Breast epithelium (tissue), 4 donors: ENCODE measurements at places on chromosomes 4 and X.

DNA sequence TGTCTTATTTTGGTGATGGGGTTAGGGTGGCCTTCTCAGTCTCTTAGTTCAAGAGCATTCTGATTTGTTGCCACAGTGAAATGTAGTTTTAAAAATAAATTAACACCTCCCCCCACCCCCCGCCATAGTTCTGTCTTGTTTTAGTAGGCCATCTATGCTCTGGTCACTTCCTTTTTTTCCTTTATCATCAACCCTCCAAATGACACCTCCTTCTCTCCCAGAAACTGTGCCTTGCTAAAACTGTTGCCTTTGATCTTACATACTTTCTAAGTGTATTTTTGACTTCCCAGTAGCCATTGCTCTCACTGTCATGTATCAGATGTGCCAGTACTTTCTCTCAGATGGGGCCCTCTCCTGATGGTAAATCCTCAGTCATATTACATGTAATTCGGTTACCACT is 14.5 kb upstream of the NDUFC1 start:
- no peak overlapping the region for H3K4me3 ChIP-seq
- no peaks in the 10 kb centered on the region for H3K4me1 ChIP-seq
- H3K27me3 ChIP-seq = no peaks in the 10 kb centered on the region

- no peak for DNase-seq
- H3K4me1 ChIP-seq = no peaks in the 10 kb centered on the region
- no peak overlapping the region for H3K4me3 ChIP-seq
- no peaks in the 10 kb centered on the region for H3K36me3 ChIP-seq
- H3K27me3 ChIP-seq = no peaks in the 10 kb centered on the region
- H3K27ac ChIP-seq = no peak overlapping the region
Measured at GRCh38 chr4:20839957-20840356, 139.7 kb downstream of the PACRGL start.

DNA sequence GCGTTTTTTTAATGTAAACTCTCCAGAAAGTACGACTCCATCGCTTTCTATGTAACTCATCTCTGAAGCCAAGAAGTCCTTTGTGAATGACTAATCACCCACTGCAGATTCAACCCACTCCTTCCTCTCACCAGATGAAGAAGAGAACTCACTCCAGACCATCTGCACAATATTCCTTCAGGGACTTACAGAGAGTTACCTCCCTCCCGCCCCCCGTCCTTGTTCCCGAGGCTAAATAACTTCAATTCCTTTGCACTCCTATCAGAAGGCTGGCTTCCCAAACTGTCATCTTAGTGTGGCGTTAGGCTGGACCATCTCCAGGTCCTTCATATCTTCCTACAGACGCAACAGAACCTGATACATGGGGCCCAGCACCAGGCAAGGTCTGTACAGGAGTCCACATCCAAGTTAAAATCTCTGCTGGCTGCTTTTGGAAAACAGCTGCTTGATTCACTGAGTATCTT is 82.4 kb downstream of the AFAP1 start:
- no peak overlapping the region for H3K4me3 ChIP-seq
- no peak overlapping the region for H3K27ac ChIP-seq
- H3K4me1 ChIP-seq = no peaks in the 10 kb centered on the region
- H3K36me3 ChIP-seq = no peaks in the 10 kb centered on the region

GRCh38 chr4:110619463-110620247 is 3.2 kb downstream of the PITX2 start:
- H3K4me1 ChIP-seq = no peaks in the 10 kb centered on the region
- H3K4me3 ChIP-seq = peak overlapping the region; percentile 3
- H3K36me3 ChIP-seq = no peaks in the 10 kb centered on the region
- H3K27me3 ChIP-seq = peaks cover 7% of the 10 kb centered on the region
- DNase-seq = no peak

DNA sequence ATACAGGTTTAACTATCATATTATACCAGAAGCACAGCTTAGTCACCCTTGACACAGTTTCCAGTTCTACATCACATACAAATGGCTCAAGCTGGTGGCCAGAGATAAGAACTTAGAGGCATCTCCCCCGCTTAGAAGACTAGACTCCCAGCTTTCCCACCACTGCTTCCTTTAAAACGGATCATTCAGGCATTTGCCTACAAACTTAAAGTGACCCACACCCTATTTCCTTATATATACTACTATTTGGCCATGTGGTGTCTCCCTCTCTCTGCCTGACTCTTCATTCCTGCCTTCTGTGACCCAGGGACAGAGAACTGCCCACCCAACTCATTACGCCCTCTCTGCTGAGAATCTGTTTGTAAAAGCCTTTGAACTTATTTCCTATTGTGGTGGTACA is 781.2 kb upstream of the DIAPH2 start:
- no peaks in the 10 kb centered on the region for H3K4me1 ChIP-seq
- H3K27me3 ChIP-seq = peaks cover 21% of the 10 kb centered on the region
- no peak overlapping the region for H3K27ac ChIP-seq
- no peak overlapping the region for H3K4me3 ChIP-seq
- no peaks in the 10 kb centered on the region for H3K36me3 ChIP-seq
- DNase-seq = no peak

- H3K36me3 ChIP-seq = no peaks in the 10 kb centered on the region
- H3K4me3 ChIP-seq = no peak overlapping the region
- H3K27ac ChIP-seq = no peak overlapping the region
- no peak for DNase-seq
- H3K27me3 ChIP-seq = no peaks in the 10 kb centered on the region
Measured at GRCh38 chr4:26360864-26361263, 40.0 kb downstream of the RBPJ start.

DNA sequence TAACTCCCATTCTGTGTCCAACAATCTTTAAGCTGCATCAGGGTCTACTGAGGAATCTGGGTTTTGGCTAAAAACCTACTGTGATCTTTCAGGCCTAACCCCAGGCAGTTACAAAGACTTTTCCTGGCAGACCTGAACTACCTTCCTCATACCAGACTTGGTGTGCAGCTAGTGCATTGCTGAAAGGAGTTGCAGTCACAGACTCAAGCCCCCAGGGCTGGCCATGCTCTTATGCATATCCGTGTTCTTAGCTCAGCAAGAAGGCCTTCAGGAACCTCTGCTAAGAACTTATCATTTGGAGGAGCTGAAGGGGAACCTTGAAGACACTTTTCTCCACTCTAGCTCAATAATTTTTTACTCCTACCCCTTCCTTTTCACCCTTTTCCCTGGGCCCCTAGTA is 147.5 kb downstream of the INPP4B start:
- H3K36me3 ChIP-seq = no peaks in the 10 kb centered on the region
- no peaks in the 10 kb centered on the region for H3K27me3 ChIP-seq
- H3K4me1 ChIP-seq = no peaks in the 10 kb centered on the region

GRCh38 chr4:76470064-76470463 is 35.0 kb downstream of the SHROOM3 start:
- no peaks in the 10 kb centered on the region for H3K36me3 ChIP-seq
- DNase-seq = no peak
- no peak overlapping the region for H3K4me3 ChIP-seq
- no peaks in the 10 kb centered on the region for H3K4me1 ChIP-seq

DNA sequence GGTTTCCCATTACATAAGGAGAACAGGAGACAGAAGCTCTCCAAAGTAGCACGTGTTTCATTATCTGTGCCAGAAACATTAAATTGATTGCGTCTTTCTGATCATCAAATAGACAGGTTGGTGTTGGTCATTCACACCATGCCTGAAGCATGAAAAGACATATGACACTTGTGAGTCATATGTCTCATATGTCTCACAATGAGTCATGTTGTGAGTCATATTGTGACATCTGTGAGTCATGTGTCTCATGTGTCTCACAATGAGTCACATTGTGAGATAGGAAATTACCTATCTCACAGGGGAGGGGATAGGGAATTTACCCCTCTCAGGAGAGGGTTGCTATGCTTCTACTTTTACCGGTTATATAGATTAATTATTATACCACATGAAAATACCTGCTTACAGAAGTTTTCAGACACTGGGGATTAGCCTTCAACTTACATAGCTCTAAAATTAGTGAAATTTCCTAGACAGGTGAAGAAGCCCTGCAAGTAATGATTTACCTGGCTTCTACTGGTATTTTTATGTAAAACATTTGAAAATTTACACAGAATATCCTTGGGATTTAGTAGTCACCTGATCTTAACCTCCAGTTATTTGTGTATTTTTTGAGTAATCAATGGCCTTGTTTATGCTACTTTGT is 80.8 kb downstream of the NPFFR2 start:
- H3K4me1 ChIP-seq = no peaks in the 10 kb centered on the region
- H3K36me3 ChIP-seq = no peaks in the 10 kb centered on the region
- H3K27me3 ChIP-seq = no peaks in the 10 kb centered on the region
- H3K4me3 ChIP-seq = no peak overlapping the region
- H3K27ac ChIP-seq = no peak overlapping the region

DNA sequence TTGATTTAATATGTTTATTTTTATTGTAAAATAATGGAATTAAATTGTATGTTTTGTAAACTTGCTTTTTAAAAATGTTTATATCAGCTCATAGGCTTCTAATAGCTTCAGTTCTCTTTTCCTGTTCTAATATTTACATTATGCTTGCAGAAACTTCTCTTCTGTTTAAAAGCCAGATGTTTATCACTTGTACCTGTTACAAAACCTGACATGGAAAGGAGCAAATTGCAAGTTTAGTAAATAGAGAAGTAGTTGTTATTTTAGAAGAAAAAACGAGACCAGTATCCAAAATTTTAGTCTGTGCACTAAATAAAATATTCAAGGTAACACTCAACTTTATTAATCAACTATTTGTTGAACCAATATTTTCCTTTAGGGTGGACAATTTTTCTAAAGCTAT is 69.4 kb upstream of the GUCY1A1 start:
- H3K27ac ChIP-seq = no peak overlapping the region
- no peak for DNase-seq
- H3K4me1 ChIP-seq = no peaks in the 10 kb centered on the region

DNA sequence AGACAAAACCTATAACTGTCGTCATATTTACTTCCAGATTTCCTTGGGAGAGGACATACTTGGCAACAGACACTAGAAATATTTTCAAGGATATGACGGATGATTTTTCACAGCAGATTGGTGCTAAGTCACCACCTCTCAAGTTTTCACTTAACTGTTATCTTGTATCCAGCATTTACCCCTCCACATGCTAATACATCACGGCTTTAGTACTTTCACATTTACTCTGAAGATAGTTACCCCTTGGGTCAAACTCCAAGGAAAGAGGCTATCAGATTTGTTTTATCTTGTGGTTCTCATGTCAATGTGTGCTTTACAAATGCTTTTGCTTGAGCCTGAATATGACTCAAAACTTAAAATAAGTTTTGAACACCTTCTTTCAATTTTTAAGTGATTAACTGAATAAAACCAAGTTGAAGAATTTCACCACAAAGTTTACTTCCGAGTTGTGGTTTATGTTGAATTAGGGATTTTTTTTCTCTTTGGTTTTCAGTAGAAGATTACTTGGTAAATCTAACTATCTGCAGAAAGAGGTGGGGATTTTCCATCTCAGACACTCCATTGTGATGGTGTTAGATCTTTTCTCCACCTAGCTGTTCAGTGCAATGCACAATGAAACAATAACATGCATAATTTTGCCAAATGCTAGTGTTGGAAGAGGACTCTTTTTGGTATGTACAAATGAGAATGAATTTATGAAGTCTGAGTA is 75.4 kb upstream of the FAT1 start:
- no peaks in the 10 kb centered on the region for H3K4me1 ChIP-seq
- no peak overlapping the region for H3K4me3 ChIP-seq
- no peaks in the 10 kb centered on the region for H3K36me3 ChIP-seq
- DNase-seq = no peak
- H3K27ac ChIP-seq = no peak overlapping the region

DNA sequence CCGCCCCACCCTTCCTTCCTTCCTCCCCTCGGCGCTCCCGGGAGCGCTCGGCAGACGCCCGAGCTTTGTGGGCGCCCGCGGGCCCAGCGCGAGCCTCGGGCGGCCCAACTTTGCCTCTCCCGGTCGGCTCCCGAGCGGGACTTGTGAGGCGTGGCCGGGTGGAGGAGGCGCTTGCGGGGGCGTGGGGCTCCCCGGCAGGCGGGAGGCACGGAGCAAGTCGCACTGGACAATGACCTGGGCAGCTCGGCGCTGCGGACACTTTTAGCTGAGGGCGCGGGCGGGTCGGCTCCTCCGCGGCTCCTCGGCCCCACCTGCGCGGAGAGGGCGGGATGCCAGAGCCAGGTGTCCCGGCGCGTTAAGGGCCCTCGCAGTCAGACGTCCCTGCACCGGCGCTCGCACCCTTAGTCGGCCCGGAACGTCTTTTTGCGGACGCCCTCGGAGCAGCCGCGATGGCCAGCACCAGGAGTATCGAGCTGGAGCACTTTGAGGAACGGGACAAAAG is 385 bp downstream of the DCLK2 start:
- H3K4me1 ChIP-seq = no peaks in the 10 kb centered on the region
- peak; percentile 66 for DNase-seq
- no peaks in the 10 kb centered on the region for H3K27me3 ChIP-seq
- peak overlapping the region; percentile 50 for H3K27ac ChIP-seq

- DNase-seq = no peak
- H3K27me3 ChIP-seq = no peaks in the 10 kb centered on the region
- H3K4me1 ChIP-seq = no peaks in the 10 kb centered on the region
- no peaks in the 10 kb centered on the region for H3K36me3 ChIP-seq
Measured at GRCh38 chrX:149398027-149398426, 107.1 kb downstream of the IDS start.

DNA sequence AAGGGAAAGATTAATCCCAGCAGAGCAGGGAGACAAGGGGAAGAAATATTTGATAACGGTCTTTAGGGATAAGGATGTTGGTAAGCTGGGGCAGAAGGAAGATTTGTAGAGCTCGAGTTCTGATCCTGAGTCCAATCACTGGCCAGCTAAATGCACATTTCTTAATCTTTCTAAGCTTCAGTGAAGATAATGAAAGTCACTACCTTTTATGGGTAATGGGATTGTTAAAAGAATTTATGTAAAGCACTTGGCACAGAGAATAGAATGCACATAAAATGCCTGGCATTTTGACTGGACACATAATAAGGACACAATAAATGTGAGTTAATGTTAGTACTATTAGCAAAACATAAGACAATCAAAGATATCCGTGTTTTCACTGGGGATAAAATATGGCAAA is 43.3 kb downstream of the NCAPG start:
- no peak overlapping the region for H3K4me3 ChIP-seq
- H3K4me1 ChIP-seq = no peaks in the 10 kb centered on the region
- no peak overlapping the region for H3K27ac ChIP-seq
- no peaks in the 10 kb centered on the region for H3K36me3 ChIP-seq
- no peaks in the 10 kb centered on the region for H3K27me3 ChIP-seq
- no peak for DNase-seq

DNA sequence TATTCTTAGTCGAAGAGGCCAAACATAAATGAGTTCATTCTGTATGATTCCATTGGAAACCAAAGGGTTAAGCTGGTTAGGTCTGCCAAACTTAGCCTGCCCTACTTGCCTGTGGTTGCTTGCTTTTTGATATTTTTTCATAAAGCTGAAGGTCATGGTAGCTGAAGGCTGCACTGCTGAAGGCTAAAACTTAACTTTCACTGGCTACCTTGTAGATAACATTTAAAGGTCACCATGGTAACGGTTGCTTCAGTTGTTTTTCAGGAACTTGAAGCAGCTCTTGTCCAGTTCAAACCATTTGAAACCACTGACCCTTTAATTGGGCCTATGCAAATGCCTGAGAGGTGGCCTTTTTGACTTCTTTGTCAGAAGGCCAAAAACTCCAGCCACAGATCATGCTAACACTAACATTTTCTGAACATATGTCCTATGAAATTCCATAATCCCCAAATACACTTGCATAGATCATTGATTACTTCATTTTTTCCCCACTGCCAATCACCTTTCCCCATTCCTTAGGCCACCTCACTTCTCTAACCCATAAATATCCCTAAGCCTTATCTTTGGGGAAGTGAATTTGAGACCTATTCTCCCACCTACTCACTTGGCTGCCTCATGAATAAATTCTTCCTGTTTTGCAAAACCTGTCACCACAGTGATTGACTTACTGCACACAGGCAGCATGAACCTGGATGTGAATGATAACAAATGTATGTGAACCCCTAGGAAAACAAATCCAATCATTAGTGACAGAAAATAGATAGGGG is 10.7 kb upstream of the SMIM10L2A start:
- no peak overlapping the region for H3K4me3 ChIP-seq
- no peak for DNase-seq
- no peaks in the 10 kb centered on the region for H3K36me3 ChIP-seq
- no peaks in the 10 kb centered on the region for H3K4me1 ChIP-seq
- no peak overlapping the region for H3K27ac ChIP-seq
